ENCODE measurements at places on chromosomes 3 and 15.
A peak's percentile ranks its signal among the peaks of the same experiment; 100 is the strongest.

- no peak for DNase-seq
Observed at GRCh38 chr3:108806316-108806715, 16.3 kb upstream of the TRAT1 start.

DNA sequence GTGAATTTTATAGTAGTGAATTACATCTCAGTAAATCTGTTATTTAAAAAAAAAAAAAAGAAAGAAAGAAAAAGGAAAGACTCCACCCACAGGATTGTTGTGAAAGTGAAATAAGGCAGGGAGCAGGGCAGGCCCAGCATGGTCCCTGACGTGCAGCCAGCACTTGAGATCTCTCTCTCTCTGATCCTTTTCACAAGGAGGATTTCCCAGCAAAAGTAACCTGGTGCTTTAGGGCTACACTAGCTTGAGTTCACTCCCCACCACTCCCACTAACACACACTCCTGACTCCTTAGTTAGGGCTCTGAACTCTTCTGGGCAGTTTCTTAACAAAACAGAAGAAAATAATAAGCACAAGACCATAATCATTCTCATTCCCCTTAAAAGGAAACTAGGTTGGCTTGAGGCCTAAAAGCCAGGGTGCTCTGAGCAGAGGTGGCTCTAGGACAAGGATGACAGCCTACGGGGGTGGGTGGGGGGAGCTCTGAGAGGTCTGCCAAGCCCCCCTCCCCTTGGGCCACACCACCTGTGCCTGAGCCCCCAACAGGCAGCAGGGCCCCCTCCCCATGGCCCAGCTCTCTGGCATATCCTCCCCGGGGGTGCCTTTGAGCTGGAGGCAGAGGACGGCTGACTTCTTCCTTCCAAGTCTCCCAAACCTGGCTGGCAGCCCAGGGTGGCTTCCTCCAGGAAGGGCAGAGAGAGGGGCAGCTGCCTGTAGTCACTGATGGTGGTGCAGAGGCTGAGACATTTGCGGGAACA lies 856 bp downstream of the TMEM40 start:
- peak; percentile 58 for DNase-seq

DNA sequence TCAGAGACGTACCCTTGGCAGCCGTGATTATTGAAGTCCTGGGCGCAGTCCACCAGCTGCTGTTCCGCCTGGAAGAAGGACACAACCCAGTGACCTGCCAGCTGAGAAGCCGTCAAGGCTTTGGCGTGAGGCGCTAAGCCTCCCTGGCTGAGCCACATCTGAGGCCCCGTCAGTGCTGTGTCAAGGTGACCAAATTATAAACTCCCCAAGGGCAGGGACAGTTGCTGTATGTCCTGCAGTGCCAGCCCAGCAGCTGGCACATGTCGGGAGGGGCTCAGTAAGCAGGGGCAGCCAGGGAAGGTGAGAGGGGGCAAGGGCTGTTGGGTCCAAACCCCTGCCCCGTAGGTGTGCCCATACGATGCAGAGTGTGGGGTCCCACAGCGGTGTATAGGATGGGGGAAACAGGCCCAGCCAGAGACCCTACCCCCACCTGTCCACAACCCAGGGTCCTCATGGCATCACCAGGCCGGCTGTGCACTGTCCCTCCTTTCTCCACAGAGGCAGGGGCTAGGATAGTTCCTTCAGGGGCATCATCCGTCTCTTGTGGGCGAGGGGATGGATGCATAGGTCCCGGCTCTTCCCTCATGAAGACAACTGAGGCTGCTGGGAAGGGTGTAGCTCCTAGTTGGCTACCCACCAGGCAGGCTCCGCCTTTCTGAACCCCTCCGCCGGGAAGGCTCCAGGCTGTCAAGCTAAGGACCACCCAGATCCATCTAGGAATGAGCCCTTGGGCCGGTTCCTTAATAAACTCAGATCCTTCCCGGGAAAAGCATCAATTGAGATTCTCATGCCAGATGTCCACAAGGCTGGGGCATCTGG lies 13.2 kb downstream of the CTSH start:
- no peak for DNase-seq

DNA sequence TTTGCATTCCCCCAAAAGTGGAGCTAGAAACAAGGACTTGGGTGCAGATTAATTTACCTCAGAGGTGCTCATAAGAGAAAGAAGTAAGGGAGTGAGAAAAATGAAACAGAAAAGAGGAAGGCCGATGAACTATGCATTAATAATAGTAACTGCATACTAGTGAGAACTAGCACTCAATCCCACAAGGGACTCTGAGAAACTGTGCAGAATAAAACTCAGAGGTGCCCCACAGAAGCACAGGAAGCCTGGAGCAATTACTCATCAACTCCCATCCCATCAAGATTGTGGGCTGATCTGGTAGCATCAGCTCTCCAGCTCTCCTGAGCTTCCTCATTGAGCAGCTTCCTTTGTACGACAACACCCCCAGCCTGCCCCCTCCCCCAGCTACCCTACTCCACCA lies 50.8 kb downstream of the CLDN18 start:
- no peak for DNase-seq

- DNase-seq = peak; percentile 14
Observed at GRCh38 chr3:39990532-39990931, 181.1 kb downstream of the MYRIP start.

DNA sequence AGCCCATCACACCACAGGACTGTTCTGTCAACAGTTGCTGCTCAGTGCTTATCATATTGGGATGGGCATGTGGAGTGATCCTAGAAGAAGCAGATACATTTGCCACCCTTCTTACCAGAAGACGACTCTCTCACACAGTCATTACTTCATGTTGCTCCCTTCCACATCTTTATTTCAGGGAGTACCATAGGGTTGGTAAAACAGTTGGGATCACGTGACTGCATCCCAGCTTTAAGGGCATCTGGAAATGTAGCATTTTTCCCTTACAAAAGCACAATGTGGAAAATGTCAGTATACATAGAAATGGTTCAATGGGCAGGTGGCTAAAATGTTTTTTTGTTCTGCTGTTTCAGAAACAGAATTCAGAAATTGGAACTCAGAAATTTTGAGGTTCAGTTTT lies 791.0 kb downstream of the OTOL1 start:
- DNase-seq = no peak

DNA sequence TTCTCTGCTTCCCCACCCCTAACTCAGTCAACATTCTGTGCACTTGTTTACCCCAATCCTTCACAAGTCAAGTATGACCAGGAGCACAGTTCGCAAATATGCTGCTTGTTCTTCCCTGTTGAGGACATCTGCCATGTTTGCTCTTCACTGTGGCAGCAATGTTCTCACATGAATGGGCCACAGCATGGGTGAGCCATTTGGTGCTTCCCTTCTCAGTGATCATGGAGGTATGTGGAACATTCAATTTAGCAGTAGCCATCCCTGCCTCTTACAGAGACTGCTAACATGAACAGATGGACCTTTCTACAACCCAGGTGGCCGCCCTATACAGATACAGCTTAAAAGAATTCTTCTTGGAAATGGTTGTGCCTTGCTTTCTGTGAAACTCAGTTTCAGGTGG lies 660.1 kb upstream of the SGO1 start:
- no peak for DNase-seq

GRCh38 chr15:90262426-90262825 lies 3.0 kb upstream of the NGRN start:
- DNase-seq = no peak

DNA sequence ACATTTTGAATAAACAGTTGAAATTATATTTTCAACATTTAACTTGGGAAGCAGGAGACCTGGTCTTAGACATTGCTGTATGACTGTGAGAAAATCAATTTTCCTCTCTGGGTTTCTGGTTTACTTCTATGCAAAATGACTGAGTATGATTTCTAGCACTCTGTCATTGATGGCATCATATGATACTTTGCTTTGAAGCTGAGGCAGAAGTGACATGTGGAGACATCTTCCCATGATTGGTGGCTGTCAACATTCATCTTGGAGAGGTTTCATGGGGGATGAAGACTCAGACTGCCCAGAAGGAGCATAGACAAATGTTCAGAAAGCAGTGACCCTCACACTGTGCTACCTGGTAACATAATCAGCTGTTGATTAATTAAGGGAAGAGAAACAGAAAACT lies 477.9 kb downstream of the PDCD6IP start:
- DNase-seq = no peak

GRCh38 chr3:107124885-107125284 lies 252.4 kb upstream of the CCDC54 start:
- peak; percentile 79 for DNase-seq

DNA sequence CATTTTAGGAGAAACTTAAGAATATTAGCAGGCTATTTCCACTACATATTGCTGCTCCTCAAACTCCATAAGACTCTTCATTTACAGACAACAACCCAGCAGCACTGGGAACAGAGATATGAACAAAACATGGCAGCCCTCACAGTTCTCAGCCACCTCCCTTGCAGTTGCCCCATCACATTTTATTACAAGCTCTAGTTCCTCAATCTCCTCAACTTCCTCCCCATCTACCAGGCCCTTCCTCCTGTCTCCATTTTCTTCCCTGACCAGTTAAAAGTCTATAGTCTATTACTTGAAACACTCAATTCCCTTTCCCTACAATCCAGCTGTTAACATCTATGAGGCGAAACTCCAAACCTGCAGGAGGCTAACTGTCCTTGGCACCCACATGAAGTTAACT lies 412.5 kb downstream of the TBC1D5 start:
- no peak for DNase-seq

DNA sequence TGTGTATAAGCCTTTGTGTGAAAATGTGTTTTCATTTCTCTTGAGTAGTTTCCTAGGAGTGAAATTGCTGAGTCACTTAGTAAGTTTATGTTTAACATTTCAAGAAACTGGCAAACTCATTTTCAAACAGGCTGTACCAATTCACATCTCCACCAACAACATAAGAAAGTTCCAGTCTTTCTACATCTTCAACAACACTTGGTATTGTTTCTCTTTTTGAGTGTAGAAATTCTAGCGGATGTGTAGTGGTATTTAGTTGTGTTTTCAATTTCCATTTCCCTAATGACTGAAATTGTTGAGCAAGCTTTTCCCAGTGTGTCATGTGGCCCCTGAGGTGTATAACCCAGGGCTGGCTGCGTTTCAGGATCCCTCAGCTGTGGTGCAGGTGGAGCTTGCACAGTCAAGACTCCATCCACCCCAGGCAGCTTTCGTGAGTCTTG lies 258.5 kb downstream of the PDCD6IP start:
- DNase-seq = peak; percentile 22

- no peak for DNase-seq
Observed at GRCh38 chr15:92413510-92413909, 19.8 kb downstream of the ST8SIA2 start.

GRCh38 chr15:41493902-41494189 lies 172 bp downstream of the ITPKA start:
- no peak for DNase-seq

DNA sequence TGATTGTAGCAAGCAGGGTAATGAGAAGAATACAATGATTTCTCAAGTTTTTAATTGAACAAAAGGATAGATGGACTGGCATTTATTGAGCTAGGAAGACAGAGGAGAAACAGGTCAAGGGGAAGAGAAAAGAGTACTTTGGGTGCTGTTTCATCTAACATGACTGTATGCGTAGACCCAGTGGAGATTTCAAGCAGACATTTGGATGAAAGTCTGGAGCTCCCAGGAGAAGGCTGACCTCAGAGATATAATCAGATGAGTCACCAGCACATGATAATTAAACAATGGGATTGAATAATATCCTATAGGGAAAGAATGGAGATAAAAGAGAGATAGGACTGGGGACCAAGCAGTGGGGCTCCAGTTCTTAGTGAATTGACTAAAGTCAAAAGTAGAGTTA lies 194.9 kb downstream of the ARRDC4 start:
- peak; percentile 74 for DNase-seq

DNA sequence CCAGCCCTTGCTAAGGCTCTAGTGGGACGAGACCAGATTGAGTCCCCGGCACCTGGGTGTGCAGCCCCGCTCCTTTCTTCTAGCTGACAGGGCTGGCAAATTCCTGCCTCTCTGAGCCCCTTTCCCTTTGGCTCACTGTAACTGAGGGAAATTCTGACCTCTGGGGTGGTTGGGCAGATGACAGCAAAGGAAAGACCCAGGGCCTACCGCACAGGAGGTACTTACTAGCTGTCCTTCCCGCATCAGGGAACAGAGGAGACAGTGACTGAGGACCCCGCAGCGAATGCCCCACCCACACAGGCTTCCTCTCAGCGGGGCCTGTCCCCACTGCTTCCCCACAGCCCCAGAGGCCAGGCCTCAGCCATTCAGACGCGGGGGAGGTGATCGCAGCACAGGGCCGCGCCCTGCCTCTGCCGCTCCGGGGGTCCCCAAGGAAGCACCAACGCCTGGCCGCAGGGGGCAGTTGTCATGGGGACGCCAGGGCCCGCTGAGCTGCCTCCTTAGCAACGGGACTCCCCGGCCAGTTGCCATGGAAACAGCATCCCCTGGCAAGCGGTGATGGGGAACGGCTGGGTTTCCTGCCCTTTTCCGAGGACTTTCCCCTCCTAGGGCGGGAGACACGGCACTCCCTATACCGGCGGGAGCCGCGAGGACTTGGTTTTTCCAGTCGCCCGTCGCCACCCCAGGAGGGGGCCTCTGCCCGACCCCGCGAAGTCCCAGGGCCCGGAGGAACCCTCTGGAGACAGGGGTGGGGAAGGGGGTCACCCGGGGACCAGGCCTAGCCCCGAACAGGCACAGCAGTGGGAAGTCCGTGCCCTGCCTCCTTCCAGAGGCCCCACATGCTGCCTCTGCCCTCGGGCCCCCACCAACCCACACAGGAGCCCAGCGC lies 50.1 kb downstream of the HCN4 start:
- DNase-seq = no peak

GRCh38 chr15:43246261-43246774 lies 20.4 kb downstream of the TGM5 start:
- DNase-seq = no peak

GRCh38 chr3:159605101-159605500 lies 383.5 kb upstream of the IL12A start:
- DNase-seq = no peak

DNA sequence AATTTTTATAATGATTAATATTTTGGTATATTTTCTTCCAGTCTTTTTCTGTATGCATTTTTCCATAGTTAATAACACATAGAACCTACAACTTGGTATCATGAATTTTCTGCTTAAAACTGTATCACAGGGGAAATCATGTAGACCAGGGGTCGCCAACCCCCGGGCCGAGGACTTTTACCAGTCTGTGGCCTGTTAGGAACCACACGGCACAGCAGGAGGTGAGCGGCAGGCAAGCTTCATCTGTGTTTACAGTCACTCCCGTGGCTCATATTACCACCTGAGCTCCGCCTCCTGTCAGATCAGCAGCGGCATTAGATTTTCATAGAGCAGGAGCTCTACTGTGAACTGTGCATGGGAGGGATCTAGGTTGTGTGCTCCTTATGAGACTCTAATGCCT lies 54.7 kb downstream of the RPL22L1 start:
- peak; percentile 66 for DNase-seq

GRCh38 chr3:23162934-23163333 lies 40.2 kb upstream of the UBE2E2 start:
- no peak for DNase-seq

DNA sequence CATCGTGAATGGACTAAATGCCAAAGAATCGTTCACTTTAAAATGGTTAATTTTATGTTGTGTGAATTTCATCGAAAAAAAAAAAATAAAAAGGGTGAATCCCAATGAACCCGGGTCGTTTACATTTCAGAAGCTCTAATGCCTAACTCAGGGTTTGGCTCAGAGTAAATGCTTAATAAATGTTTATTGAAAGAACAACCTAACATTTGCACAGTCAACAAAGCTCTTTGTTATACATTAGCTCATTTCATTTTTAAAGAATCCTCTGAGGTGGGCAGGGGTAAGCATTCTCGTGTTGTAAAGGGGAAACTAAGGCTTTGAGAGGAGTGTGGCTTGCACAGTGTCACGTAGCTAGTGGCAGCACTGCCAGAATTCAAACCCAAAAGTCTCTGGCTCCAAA lies 109.5 kb downstream of the RPLP1 start:
- no peak for DNase-seq

- DNase-seq = no peak
Observed at GRCh38 chr3:30988769-30989168, 94.3 kb upstream of the GADL1 start.
